Activated T-cell treated with anti-CD3 and anti-CD28 coated beads, Interleukin-2, amount 50 U/mL, for 72 hours (primary cell): ENCODE measurements at places on chromosomes 11 and 22.

GRCh38 chr11:130426223-130426836, 2.1 kb downstream of the ADAMTS8 start:
- no peak for DNase-seq

DNA sequence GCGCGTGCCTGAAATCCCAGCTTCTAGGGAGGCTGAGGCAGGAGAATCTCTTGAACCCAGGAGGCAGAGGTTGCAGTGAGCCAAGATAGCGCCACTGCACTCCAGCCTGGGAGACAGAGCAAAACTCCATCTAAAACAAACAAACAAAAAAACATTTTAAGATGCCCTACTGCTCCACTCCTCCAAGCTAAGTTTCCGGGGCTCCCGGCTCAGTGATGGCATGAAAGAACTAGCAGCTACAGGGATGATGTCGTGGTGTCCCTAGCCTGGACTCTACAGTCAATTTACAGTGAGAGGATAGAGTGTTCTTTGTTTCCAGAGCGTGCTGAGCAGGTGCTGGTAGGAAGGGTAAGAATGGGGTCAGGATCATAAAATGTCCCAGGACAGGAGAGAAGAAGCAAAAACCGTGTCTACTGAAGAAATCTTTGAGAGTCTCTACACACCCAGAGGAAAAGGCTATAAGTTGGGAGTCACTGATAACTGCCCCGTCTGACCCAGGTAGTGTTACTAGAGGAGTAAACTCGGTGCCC, 1.2 kb upstream of the ZBTB3 start:
- no peak for DNase-seq

DNA sequence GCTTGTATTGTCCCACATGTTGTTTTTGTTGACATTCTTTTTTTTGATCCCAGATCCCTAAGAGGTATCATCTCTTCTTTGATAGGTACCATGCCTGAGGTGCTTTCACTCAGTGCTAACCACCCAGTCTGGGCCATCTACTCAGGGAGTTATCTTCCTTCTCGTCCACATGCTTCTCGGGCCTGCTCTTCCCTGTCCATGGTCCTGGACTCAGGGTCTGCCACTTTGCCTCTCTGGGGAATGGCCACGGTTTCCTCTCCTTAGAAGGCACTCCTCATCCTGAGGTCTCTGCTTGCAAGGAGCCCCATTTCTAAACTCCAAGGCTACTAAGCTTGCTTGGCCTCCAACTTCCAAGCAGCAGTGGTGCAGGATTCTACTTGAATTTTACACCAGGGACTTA, 227.0 kb upstream of the NCAM1 start:
- no peak for DNase-seq

- no peak for DNase-seq
These were observed 873 bp downstream of the GPHA2 start for GRCh38 chr11:64934682-64935358.

GRCh38 chr22:25745341-25746011, 3.5 kb downstream of the MYO18B start:
- DNase-seq, result no peak

GRCh38 chr11:74153224-74153623, 17.6 kb downstream of the C2CD3 start:
- DNase-seq, result no peak

DNA sequence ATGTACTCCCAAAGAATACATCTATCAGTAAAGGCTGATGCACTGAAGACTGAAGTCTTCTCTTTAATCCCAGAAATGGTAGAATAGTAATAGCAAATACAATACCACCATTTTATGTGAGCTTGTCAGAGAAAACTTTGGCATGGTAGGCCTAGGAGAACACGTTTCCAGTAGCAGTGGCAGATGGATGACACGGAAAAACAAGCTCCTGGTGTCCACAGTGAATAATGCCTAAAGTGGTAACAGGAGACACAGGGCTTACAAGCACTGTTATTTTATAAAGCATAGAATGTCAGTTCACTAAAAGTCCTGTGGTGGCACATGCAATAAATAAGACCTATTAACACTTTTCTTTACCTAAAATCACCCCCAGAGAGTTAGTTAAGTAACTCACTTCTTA, 277.6 kb downstream of the TTC28 start:
- DNase-seq, result no peak

DNA sequence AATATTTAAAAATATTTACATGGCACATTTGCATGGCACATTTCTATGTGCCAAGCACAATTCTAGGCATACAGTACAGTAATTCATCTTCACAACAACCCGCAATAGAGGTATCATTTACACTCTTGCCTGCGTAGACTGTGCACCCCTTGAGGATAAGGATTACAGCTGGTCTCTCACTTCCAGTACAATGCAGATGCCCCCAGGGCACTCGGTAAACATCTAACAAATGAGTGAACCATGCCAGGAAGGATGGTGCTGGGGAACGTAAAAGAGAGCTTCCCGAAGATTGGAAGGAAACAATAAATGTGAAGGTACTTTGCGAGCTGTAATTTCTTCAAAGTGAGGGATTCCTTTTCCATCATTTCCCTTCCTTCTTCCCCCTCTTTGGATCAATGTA, 1.3 kb downstream of the PRPF19 start:
- no peak for DNase-seq

GRCh38 chr22:25636323-25636722, 71.8 kb downstream of the GRK3 start:
- DNase-seq, result no peak

DNA sequence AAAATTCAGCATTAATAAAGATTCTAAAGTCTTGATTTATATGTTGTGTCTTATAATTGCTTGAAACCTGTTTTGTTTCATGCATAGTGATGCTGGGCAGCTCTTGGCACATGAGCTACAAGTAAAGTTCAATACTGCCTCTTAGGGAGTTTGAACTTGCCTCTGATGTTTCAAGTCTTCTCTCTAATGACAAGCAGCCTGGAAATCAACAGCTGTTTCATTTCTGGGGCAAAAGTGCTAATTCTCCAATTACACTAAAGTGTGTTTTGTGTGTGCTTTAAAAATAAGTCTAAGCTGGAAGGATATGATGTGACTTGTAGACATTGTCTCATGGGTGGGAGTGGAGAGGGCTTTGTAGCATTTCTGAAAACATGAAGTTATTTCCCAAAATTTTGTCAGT, 23.7 kb upstream of the SESN3 start:
- no peak for DNase-seq

- DNase-seq, result no peak
These were observed 708.5 kb upstream of the RAG2 start for GRCh38 chr11:37306563-37306962.

DNA sequence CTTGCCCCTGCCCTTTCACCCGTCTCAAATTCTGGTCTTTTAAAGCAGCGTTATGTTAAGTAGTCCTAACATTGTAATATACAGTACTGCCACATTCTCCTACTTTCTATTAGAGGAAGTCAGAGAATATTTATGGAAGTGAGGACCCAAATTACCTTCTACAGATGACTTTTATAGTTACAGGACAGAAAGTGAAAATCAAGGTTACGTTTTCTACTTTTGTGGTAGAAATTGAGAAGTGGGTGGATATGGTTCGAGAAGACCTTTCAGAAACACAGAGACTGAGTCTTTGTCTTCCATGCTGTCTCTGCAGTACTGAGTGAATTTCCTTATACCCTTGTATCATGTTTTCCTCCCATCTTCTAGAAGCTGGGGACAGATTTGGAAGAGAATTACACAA, 17.1 kb downstream of the SC5D start:
- no peak for DNase-seq

DNA sequence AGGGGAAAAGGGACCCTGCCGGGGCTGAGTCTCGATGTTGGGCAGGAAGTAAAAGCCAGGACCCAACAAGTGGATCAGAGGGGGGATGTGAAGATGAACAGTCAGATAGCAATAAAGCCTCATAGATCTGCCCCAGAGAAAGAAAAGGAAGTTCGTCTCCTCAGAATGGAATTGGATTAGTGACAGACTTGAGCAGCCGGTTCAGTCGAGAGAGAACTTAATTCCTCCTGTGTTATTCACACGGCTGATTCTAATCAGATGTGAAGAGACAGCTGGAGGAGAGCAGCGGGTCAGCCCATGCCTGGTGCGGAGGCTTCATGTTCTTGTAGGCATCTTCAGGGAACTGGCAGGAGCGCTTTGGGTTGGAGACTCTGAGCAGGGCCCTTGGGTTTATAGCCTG, 29.3 kb upstream of the CABP7 start:
- DNase-seq, result no peak

GRCh38 chr22:49490692-49491091, 337.0 kb downstream of the BRD1 start:
- no peak for DNase-seq

- no peak for DNase-seq
These were observed 122.6 kb downstream of the MICAL2 start for GRCh38 chr11:12232817-12233601.

DNA sequence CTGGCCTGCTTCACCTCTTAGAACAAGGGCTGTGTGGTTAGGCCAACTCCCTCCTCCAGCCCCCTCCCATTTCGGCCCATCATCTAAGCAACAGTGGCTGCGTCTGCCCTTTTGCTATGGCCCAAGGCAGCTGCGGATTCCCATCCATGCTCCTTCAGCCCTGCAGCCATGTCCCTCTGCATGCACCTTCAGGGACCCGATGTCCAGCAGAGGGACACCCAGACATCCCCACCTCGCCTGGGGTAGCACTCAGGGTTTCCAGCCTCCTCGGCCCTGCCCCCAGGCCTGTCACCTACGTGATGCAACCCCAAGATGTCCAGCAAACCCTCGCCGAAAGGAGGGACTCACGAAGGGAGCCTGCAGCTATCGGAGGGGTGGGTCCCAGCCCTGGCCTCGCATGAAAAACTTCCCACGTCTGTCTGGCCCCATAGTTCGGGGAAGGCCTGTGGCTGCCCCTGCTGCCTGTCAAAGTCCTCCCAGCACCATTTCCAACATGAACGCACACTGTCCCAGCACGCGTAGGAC, 194.4 kb downstream of the CTTN start:
- no peak for DNase-seq

- no peak for DNase-seq
These were observed 180.0 kb downstream of the MAML2 start for GRCh38 chr11:96162816-96163499.
